ENCODE measurements at places on chromosomes 2 and 18. TPM values are rescaled to one million over a fixed set of nuclear protein-coding genes. Genes with fewer than 3 reads are reported as not detected.

DNA sequence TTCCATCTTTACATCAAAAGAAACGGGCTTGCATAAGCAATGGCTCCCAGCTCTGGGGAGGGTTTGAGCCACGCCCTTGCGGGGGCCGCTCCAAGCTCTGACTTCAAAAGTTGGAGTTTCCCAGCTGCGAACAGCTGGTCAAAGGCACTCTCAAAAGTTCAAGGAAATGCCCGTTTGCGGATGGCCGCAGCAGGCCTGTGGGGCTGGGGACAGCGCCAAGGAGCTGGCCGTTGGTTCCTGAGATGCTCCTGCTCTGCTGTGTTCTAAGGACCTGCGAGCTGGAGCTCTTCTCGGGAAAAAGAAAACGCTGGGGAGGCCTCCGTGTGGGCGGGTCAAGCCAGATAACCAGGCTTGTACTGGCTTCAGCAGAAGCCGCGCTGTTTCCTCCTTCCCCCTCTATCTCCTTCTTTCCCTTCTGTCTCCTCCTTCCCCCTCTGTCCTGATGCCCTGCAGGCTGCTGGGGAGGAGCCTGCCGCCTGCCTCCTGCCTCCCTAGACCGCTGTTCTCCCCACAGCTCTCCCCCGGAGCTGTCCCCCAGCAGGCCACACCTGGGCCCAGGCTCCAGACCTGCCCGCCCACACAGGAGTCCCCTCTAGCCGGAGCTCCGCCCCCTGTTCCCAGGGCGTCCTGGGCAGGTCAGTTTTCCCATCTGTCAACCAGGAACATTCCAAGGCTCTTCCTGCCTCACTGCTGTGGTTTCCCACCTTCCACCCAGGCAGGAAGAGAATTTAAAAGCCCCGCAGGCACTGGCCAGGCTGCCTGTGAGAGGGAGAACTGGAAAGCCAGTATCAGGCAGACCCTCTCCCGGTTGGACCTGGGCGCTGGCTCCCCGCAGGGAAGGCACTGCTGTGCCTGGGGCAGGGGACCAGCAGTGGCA is 14.1 kb downstream of the KLF11 start:
- H3K27ac ChIP-seq: peak overlapping the region; percentile 83
- peaks cover 40% of the 10 kb centered on the region for H3K36me3 ChIP-seq
- H3K4me1 ChIP-seq: no peaks in the 10 kb centered on the region

DNA sequence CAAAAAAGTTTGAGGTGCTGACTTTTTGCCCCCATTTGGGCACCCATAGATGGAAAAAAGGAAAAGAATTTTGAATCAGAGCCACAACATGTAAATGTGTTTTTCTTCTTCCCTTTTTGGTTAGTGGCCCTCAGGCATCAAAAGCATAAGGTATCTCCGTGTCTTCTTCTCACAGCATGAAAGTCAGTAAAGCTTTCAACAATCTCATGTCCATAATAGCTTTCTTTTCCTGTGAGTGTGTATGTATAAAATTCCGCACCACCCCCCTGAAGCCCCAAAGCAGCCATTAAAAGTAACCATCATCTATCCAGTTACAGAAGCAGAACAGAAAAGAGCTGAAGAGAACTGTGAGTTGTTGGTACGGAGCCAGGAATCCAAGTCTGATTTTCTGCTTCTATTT is 1539.7 kb upstream of the ACVR2A start:
- H3K27me3 ChIP-seq: no peaks in the 10 kb centered on the region
- no peak for DNase-seq
- H3K4me1 ChIP-seq: no peaks in the 10 kb centered on the region
- no peaks in the 10 kb centered on the region for H3K36me3 ChIP-seq

DNA sequence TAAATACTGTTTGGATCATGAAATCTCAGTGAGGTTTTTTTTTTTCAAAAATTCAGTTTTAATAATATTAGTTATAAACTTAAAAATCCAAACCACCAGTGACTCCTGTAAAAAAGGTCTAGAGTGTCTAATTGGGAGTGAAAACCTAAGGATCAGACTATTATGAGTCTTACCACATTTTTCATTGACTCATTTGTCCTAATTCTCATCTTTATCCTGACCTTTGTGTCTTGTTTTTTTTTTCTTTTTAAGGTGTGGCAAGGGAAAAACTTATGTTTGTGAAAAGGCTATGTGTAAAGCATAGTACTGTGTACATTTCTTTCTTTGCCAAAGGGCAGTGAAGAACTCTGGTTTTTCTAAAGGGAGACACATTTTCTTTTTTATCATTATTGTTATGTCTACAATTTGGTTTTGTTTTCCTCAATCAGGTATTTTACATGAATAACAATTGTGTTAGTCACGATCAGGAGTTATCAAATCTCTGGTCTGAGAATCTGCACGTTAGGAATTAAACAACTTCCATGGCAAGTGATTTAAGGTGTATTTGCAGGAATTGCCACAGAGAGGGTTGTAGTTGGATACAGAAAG is 52.6 kb downstream of the RHBDD1 start:
- no peak overlapping the region for H3K4me3 ChIP-seq
- no peak for DNase-seq
- no peaks in the 10 kb centered on the region for H3K27me3 ChIP-seq

- H3K27me3 ChIP-seq: no peaks in the 10 kb centered on the region
- no peak for DNase-seq
- H3K27ac ChIP-seq: no peak overlapping the region
- H3K4me3 ChIP-seq: no peak overlapping the region
- no peaks in the 10 kb centered on the region for H3K4me1 ChIP-seq
- H3K36me3 ChIP-seq: no peaks in the 10 kb centered on the region
These were observed 587.7 kb downstream of the CPS1 start for GRCh38 chr2:211144078-211144477.

- no peak overlapping the region for H3K4me3 ChIP-seq
- DNase-seq: no peak
These were observed 564.4 kb upstream of the LINC00305 start for GRCh38 chr18:64713284-64713683.

DNA sequence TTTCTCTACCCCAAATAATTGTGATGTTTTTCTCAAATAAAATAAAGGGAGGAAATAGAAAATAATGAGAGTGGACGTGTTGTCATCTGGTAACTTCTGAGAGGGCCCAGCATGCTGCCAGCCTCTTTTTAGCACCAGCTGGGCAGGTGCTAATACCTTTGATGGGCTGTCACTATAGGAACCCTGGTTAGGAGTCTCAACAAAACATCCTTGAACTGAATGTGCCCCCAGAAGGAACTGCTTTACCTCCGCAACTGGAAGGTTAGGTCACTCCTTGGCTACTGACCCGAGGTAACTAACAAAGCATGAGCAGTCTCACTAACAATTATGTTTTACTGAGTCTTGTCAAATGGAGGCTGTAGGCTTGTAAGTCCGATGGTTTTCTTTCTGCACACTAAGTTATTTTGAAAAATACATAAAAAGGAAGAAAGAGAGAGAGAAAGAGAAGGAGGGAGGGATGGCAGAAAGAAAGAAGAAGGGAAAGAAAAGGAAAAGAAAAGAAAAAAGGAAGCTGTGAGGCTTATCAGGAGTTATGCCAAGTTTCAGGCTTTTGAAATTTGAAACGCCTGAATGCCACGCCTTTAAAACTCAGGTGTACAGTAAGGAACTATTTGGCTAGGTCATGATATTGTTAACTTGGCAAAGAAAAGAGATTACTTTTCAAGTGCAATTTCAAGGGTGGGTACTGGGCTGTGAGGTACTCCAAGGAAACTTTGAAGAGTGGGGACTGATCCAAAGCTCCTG is 91.0 kb downstream of the TGIF1 start:
- no peaks in the 10 kb centered on the region for H3K36me3 ChIP-seq
- no peak overlapping the region for H3K4me3 ChIP-seq
- no peaks in the 10 kb centered on the region for H3K4me1 ChIP-seq
- peak overlapping the region; percentile 30 for H3K27ac ChIP-seq

Gene QPCT
- polyA plus RNA-seq: 1.9 TPM

GRCh38 chr2:164913640-164914350 is 41.5 kb downstream of the SLC38A11 start:
- DNase-seq: peak; percentile 90
- peaks cover 52% of the 10 kb centered on the region for H3K4me1 ChIP-seq
- no peaks in the 10 kb centered on the region for H3K36me3 ChIP-seq

- peak; percentile 50 for DNase-seq
- no peaks in the 10 kb centered on the region for H3K4me1 ChIP-seq
- H3K4me3 ChIP-seq: no peak overlapping the region
- H3K27me3 ChIP-seq: no peaks in the 10 kb centered on the region
- no peaks in the 10 kb centered on the region for H3K36me3 ChIP-seq
These were observed 40.9 kb upstream of the CCDC88A start for GRCh38 chr2:55460562-55460961.

GRCh38 chr2:119488245-119489214 is 35.8 kb downstream of the SCTR start:
- DNase-seq: no peak
- H3K4me1 ChIP-seq: peaks cover 4% of the 10 kb centered on the region
- no peak overlapping the region for H3K4me3 ChIP-seq
- H3K27me3 ChIP-seq: no peaks in the 10 kb centered on the region

- no peaks in the 10 kb centered on the region for H3K27me3 ChIP-seq
- H3K36me3 ChIP-seq: no peaks in the 10 kb centered on the region
- H3K4me3 ChIP-seq: no peak overlapping the region
- H3K4me1 ChIP-seq: no peaks in the 10 kb centered on the region
- DNase-seq: no peak
- H3K27ac ChIP-seq: no peak overlapping the region
These were observed 335.6 kb downstream of the EIPR1 start for GRCh38 chr2:3041841-3042600.

DNA sequence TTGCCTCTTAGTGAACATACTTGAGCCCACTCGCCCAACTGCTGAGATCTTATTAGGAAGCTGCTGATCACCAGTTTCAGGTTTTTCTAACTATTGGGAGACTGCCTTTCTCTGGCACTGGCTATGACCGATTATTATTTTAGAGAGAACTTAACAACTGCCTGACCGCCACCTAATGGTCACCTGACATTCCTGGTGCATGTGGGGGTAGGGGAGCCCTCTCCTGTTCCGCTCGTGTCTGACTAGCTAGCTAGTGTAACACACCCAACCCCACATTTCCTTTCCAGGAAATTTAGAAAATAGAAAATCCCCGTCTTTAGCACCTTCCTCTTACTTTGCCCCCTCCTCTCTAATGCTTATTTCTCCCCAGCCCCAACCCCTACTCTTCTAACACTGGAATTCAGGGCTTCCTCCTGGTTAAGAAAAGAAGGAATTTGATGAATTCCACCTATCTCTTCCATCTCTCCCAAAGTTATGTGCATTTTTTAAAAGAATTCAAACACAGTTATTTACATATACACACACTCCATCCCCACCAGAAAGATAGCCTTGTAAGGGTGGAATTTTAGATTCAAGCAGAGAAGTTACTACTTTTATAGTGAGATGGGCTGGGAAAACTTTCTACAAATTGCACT is 19.4 kb upstream of the DNER start:
- DNase-seq: no peak
- H3K27me3 ChIP-seq: no peaks in the 10 kb centered on the region
- H3K4me1 ChIP-seq: no peaks in the 10 kb centered on the region
- no peak overlapping the region for H3K4me3 ChIP-seq

Gene ARHGEF33
- not detected for polyA plus RNA-seq

GRCh38 chr2:178933493-178933892 is 116.4 kb downstream of the CCDC141 start:
- no peak overlapping the region for H3K27ac ChIP-seq
- H3K4me3 ChIP-seq: no peak overlapping the region
- no peaks in the 10 kb centered on the region for H3K27me3 ChIP-seq
- H3K36me3 ChIP-seq: no peaks in the 10 kb centered on the region
- H3K4me1 ChIP-seq: no peaks in the 10 kb centered on the region

GRCh38 chr2:127061375-127062273 is 45.3 kb downstream of the BIN1 start:
- H3K4me1 ChIP-seq: no peaks in the 10 kb centered on the region
- peaks cover 3% of the 10 kb centered on the region for H3K36me3 ChIP-seq
- no peak for DNase-seq
- no peaks in the 10 kb centered on the region for H3K27me3 ChIP-seq

DNA sequence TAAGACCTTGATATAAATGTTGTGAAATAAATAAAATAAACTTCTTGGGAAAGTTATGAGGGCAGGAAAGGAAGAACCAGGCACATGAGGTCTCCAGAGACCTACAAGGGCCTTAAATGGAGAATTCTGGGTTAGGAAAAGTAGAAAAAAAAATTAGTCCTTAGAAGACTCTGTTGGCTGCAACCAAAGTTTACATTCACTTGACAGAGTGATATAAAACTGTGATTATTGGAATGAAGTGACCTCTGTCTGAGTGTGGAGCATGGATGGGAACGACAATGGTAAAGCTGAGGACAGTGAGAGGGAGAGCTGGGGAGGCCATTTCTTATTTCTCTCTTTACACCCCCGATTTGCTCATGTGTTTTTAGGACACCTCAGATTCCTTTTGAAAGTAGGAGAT is 29.0 kb upstream of the CAVIN2 start:
- no peaks in the 10 kb centered on the region for H3K4me1 ChIP-seq
- no peaks in the 10 kb centered on the region for H3K27me3 ChIP-seq
- DNase-seq: no peak

DNA sequence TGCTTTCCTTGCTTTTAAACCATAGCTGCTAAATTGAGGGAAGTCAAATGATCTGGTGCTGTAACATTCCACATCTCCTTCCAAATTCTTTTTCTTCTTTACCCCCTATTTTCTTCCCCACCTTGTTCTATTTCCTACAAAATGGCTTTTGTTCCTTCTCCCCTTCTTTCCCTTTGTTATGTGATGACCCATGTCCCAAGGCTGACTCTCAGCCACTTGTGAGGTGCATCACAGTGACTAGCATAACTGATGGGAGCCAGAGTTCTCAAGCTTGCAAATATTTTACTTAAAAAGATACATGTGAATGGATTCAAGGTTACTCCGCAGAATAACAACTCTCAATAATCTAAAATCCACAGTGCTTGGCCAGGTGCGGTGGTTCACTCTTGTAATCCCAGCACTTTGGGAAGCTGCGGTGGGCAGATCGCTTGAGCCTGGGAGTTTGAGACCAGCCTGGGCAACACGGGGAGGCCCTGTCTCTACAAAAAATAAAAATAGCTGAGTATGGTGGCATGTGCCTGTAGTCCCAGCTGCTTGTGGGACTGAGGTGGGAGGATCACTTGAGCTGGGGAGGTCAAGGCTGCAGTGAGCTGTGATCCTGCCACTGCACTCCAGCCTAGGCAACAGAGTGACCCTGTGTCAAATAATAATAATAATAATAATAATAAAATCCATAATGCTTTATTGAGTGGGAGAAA is 100.1 kb upstream of the CERS6 start:
- no peak for DNase-seq
- no peaks in the 10 kb centered on the region for H3K36me3 ChIP-seq
- no peaks in the 10 kb centered on the region for H3K27me3 ChIP-seq
- H3K27ac ChIP-seq: no peak overlapping the region

- H3K4me3 ChIP-seq: no peak overlapping the region
- DNase-seq: no peak
- no peaks in the 10 kb centered on the region for H3K36me3 ChIP-seq
These were observed 38.7 kb upstream of the POMC start for GRCh38 chr2:25207078-25207545.

GRCh38 chr2:47437287-47437686 is 34.3 kb downstream of the MSH2 start:
- no peaks in the 10 kb centered on the region for H3K27me3 ChIP-seq
- DNase-seq: peak; percentile 3
- no peaks in the 10 kb centered on the region for H3K36me3 ChIP-seq
- no peak overlapping the region for H3K4me3 ChIP-seq
- no peaks in the 10 kb centered on the region for H3K4me1 ChIP-seq

Data from small intestine (tissue), 16 donors.